ENCODE measurements at places on chromosomes 13 and 19.

DNA sequence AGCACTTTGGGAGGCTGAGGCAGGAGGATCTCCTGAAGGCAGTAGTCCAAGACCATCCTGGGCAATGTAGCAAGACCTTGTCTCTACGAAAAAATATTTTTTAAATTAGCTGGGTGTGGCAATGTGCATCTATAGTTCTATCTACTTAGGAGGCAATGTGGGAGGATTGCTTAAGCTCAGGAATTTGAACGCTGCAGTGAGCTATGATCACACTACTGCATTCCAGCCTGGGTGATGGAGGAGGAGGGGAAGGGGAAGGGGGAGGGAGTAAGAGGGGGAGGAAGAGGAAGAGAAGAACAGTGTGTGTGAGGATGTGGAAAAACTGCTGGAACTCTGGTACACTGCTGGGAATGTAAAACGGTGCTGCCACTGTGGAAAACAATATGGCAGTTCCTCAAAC is 9.2 kb upstream of the CLIP3 start:
- H3K27ac ChIP-seq, result no peak overlapping the region
- H3K36me3 ChIP-seq, result peaks cover 3% of the 10 kb centered on the region
- no peak for DNase-seq
- H3K27me3 ChIP-seq, result no peaks in the 10 kb centered on the region
- no peak overlapping the region for H3K4me3 ChIP-seq

- H3K4me3 ChIP-seq, result no peak overlapping the region
- no peak for DNase-seq
- no peaks in the 10 kb centered on the region for H3K27me3 ChIP-seq
- peaks cover 3% of the 10 kb centered on the region for H3K4me1 ChIP-seq
Observed at GRCh38 chr19:23949611-23950010, 34.9 kb downstream of the ZNF726 start.

GRCh38 chr13:111322916-111323331 is 2.5 kb downstream of the TEX29 start:
- peaks cover 5% of the 10 kb centered on the region for H3K36me3 ChIP-seq
- peaks cover 8% of the 10 kb centered on the region for H3K4me1 ChIP-seq
- DNase-seq, result no peak
- H3K4me3 ChIP-seq, result no peak overlapping the region
- H3K27ac ChIP-seq, result peak overlapping the region; percentile 27
- no peaks in the 10 kb centered on the region for H3K27me3 ChIP-seq

- peaks cover 12% of the 10 kb centered on the region for H3K4me1 ChIP-seq
- DNase-seq, result no peak
- peaks cover 7% of the 10 kb centered on the region for H3K36me3 ChIP-seq
- H3K27me3 ChIP-seq, result no peaks in the 10 kb centered on the region
Observed at GRCh38 chr13:32660227-32660626, 74.0 kb downstream of the PDS5B start.

DNA sequence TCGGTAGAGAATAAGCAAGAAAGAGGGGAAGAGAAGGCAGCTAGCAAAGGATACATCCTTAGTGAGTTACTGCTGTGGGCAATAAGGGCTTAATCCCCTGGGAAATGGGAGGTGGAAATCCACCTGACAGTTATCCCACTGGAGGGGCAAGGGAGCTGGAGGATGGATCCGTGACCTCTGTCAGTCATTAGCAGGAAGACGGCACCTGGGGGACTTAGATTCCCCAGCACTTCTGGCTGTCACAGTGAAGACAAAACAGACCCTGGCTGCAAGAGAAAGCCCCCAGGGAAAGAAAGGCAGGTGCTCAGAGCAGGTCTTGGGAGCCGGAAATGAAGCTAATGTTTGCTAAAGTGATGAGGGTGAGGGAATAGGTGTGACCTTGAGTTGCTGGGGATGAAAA is 70.4 kb upstream of the MRI1 start:
- H3K27ac ChIP-seq, result no peak overlapping the region
- H3K4me3 ChIP-seq, result no peak overlapping the region
- no peaks in the 10 kb centered on the region for H3K4me1 ChIP-seq
- H3K36me3 ChIP-seq, result peaks cover 3% of the 10 kb centered on the region
- peaks cover 56% of the 10 kb centered on the region for H3K27me3 ChIP-seq
- no peak for DNase-seq

GRCh38 chr13:80145171-80145690 is 195.7 kb downstream of the SPRY2 start:
- no peaks in the 10 kb centered on the region for H3K27me3 ChIP-seq
- no peak overlapping the region for H3K27ac ChIP-seq
- H3K4me1 ChIP-seq, result no peaks in the 10 kb centered on the region
- H3K36me3 ChIP-seq, result peaks cover 2% of the 10 kb centered on the region
- no peak for DNase-seq
- no peak overlapping the region for H3K4me3 ChIP-seq

GRCh38 chr13:90120026-90120425 is 1227.5 kb upstream of the MIR17HG start:
- no peaks in the 10 kb centered on the region for H3K27me3 ChIP-seq
- H3K27ac ChIP-seq, result no peak overlapping the region
- H3K36me3 ChIP-seq, result no peaks in the 10 kb centered on the region
- no peaks in the 10 kb centered on the region for H3K4me1 ChIP-seq
